ENCODE measurements at places on chromosomes 2 and 18. TPM values are rescaled to one million over a fixed set of nuclear protein-coding genes. Genes with fewer than 3 reads are reported as not detected.

CPLX4 gene
- total RNA-seq: not detected

C2orf81 gene
- total RNA-seq: 7.9 TPM

ACMSD gene
- not detected for total RNA-seq

- no peak overlapping the region for H3K27ac ChIP-seq
- DNase-seq: no peak
- H3K36me3 ChIP-seq: peaks cover 6% of the 10 kb centered on the region
- no peaks in the 10 kb centered on the region for H3K27me3 ChIP-seq
- peaks cover 10% of the 10 kb centered on the region for H3K4me1 ChIP-seq
- no peak overlapping the region for H3K4me3 ChIP-seq
Measured at GRCh38 chr18:79199691-79200374, 130.6 kb downstream of the ATP9B start.

CD207 gene
- not detected for total RNA-seq

DNA sequence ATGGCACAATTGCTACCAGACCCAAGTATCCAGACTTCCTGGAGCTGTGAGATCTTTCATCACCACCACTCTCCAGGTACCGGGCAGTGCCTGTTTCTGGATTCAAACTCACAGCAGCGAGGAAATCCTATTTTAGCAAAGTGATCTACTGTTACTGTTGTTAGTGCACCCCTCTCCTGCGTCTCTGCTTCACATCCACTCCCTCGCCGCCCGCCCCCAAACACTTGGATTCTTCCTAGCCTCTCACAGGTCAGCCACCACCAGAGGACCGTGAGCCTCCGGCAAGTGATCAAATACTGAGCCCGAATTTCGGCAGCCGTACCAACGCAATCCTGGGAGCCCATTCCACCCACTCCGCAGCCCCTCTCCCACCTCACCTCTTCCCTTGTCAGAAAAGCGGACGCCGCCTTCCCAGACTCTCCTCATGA, 519 bp downstream of the METTL4 start:
- H3K4me1 ChIP-seq: peaks cover 31% of the 10 kb centered on the region
- peak overlapping the region; percentile 96 for H3K4me3 ChIP-seq
- H3K36me3 ChIP-seq: peaks cover 3% of the 10 kb centered on the region
- peak overlapping the region; percentile 99 for H3K27ac ChIP-seq

SH3RF3 gene
- total RNA-seq: 0.84 TPM

DNA sequence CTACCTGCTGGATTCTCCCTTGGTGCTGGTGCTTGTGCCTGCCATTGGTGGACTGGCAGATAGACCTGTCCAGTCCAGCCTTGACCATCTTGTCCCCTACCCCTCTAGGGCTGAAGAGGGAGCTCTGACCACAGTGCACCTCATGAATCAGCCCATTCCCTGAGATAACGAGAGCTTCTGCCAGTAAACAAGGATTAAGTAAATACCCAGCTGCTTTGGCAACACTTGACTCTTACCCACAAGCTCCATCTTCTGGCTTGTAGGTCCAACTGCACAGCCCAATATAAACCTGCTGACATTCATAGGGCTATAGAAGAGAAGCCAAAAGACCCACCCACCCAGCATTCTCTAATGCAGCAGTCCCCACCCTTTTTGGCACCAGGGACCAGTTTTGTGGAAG, 186.4 kb downstream of the PIK3C3 start:
- H3K27ac ChIP-seq: no peak overlapping the region
- H3K4me1 ChIP-seq: peaks cover 10% of the 10 kb centered on the region
- DNase-seq: no peak

DNA sequence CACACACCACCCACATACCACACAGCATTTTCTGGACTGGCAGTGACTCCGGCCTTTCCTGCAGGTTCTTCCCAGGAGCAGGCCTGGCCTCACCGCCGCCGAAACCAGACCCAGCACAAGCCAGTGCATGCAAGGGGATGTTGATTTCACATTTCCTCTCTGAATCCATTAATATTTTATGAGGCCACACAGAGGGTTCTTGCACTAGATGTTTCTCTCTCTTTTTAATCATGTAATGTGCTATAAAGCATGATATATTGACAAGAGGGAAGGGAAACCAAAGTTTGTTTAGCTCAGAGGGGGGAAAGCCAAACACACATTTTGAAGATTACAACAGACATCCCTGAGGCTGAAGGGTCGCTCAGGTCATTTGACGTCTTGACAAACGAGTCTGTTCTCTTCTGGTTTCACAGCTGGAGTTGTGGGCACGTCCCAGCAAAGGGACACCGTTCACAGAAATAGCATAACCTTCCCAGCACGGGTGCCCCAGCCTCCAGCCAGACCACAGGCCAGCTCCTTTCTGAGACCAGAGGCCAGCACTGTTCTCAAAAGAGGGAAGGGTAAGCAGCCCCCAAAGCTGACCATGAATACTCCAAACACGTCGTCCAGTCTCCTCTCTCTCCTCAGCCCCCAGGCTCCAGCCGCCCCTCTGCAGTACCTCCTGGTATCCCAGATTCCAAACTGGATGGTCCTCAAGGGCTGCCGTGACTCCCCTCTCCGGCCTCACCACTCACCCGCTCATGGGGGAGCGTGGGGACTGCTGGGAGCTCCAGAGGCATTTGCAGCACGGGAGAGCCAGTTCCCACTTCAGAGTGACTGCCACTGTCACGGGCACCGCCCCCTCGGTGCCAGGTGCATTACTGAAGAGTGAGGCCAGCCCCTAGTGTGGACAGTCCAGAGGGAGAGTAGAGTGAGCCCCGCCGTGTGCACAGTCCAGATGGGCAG, 340.3 kb upstream of the SALL3 start:
- H3K27ac ChIP-seq: peak overlapping the region; percentile 39
- H3K4me1 ChIP-seq: peaks cover 26% of the 10 kb centered on the region
- no peaks in the 10 kb centered on the region for H3K36me3 ChIP-seq
- no peak for DNase-seq
- H3K4me3 ChIP-seq: no peak overlapping the region

NT5DC4 gene
- total RNA-seq: not detected

DNA sequence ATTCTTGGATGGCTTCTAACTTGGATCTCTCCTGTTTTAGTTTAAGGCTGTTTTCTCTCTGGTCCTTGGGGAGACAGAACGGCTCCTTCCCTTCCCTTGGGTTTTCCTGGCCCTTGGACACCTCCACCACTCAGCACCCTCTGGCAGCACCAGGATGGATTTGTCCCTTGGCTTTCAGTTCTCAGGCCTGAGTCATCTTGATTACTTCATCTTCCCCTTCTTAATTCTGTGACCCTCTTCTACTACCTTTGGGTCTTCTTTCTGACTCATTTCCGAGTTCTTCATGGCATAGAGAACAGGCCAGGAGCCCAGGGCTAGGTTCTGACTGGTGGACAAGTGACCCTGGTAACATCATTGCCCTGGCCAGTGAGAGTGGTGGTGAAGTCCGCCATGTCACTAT, 14.9 kb downstream of the IGFBP2 start:
- H3K36me3 ChIP-seq: peaks cover 30% of the 10 kb centered on the region
- no peak overlapping the region for H3K27ac ChIP-seq
- no peak for DNase-seq
- no peaks in the 10 kb centered on the region for H3K27me3 ChIP-seq
- H3K4me1 ChIP-seq: peaks cover 73% of the 10 kb centered on the region

SLC66A2 gene
- total RNA-seq: 28.4 TPM

DNA sequence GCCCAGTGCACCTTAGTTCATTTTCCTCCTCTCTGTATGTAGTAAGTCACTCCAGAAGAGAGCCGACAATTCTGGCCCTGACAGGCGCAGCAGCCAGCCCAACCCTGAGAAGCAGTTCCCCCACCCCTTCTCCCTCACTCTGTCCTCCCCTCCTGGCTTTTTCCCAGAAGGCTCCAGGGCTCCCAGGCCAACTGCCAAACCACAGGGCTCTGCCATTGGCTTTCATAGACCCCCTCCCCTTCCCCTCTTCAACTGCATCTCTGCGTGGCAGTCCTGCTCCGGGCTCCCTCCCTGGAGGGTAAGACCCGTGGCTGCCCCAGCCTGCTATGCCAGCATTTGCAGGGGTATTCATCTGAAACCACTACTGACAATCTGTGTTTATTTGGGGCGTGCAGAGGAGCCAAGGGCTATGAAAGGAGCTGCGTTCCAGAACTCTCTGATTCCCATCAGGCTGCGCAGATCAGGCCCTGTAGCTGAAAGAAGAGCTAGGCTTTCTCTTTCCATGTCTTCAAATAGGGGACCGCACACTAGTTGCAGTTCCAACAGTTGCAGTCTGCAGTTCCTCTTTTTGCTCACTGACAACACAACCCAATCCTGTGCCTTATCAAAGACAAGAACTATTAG, 388.6 kb upstream of the TNP1 start:
- DNase-seq: no peak
- no peak overlapping the region for H3K27ac ChIP-seq
- H3K4me1 ChIP-seq: peaks cover 6% of the 10 kb centered on the region
- no peak overlapping the region for H3K4me3 ChIP-seq
- no peaks in the 10 kb centered on the region for H3K27me3 ChIP-seq

ADCYAP1 gene
- 0.57 TPM for total RNA-seq

DNA sequence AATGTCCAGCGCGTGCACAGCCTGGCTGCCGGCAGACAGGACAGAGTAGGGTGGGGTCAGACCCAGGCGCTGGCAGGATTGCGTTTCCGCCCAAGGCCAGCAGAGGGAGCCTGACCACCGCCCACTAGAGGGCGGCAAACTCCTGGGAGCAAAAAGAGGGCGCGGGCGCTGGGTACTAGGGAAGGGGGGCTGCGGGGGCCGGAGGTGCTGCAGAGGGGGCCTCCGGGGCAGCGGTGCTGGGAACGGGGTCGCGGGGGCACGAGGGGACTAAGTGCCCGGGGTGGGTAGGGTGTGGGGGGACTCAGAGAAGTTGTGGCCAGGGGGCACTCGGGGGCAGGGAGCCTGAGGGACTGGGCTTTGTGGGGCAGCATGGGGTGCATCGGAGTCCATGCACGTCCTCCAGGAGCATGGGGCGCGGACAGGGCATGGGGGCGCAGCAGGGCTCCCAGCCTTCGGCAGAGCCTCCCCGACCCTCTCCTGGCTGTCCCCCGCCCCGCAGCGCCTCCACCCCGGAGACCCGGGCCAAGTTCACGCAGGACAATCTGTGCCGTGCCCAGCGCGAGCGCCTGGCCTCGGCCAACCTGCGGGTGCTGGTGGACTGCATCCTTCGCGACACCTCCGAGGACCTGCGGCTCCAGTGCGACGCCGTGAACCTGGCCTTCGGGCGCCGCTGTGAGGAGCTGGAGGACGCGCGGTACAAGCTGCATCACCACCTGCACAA, 3.2 kb downstream of the TEKT4 start:
- H3K27ac ChIP-seq: no peak overlapping the region
- no peaks in the 10 kb centered on the region for H3K4me1 ChIP-seq
- no peak overlapping the region for H3K4me3 ChIP-seq
- no peaks in the 10 kb centered on the region for H3K36me3 ChIP-seq
- DNase-seq: peak; percentile 71

GRCh38 chr18:37253394-37254235, 312.0 kb downstream of the CELF4 start:
- H3K4me1 ChIP-seq: peaks cover 5% of the 10 kb centered on the region
- H3K27me3 ChIP-seq: peaks cover 64% of the 10 kb centered on the region
- peak; percentile 43 for DNase-seq

MATN3 gene
- 1.3 TPM for total RNA-seq

RIT2 gene
- not detected for total RNA-seq

- no peak overlapping the region for H3K4me3 ChIP-seq
- DNase-seq: no peak
- H3K27ac ChIP-seq: no peak overlapping the region
Measured at GRCh38 chr2:118430510-118431164, 342.4 kb downstream of the INSIG2 start.

DNA sequence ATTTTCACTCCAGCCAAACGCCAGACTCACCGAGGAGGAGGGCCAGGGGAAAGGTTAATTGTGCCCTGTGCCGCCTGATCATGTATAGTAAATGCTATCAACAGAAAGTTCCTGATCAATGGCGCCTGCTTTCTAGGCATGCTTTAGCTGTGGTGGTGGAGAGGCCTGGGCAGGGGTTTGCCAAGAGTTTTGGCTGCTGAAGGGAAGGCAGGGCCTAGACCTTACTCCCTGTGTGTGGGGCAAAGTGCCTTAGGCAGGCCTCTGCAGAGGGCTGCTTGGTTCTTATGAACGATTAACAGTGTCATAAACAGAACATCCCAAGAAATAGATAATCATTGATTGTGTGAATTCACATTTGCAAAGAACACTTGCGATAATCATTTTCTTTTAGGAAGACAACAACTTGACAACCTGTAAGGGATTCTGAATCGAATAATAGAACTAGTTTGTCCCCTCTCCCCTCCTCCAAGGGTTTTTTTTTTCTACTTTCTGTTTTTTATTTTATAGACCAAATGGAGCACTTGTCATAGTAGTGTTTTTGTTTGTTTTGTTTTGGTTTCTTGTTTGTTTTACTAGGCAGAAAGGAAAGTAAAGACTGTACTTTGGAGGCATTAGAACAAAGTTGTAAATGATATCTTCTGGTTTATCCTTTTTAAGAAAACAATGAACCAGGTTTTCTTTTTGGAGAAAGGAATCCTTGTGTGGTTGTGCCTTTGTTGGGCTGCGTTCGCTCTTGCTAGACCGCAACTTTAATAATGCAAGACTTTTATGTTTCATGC, 6.5 kb downstream of the TSHZ1 start:
- H3K4me3 ChIP-seq: no peak overlapping the region
- no peak overlapping the region for H3K27ac ChIP-seq
- H3K36me3 ChIP-seq: no peaks in the 10 kb centered on the region
- H3K27me3 ChIP-seq: peaks cover 13% of the 10 kb centered on the region
- no peak for DNase-seq

VAMP5 gene
- total RNA-seq: 0.50 TPM

GRCh38 chr18:22182884-22183697, 13.7 kb downstream of the GATA6 start:
- no peaks in the 10 kb centered on the region for H3K4me1 ChIP-seq
- H3K4me3 ChIP-seq: no peak overlapping the region
- peaks cover 72% of the 10 kb centered on the region for H3K27me3 ChIP-seq
- no peak overlapping the region for H3K27ac ChIP-seq
- no peaks in the 10 kb centered on the region for H3K36me3 ChIP-seq

CPO gene
- total RNA-seq: 0.47 TPM

PLGLB1 gene
- total RNA-seq: 4.6 TPM

DNA sequence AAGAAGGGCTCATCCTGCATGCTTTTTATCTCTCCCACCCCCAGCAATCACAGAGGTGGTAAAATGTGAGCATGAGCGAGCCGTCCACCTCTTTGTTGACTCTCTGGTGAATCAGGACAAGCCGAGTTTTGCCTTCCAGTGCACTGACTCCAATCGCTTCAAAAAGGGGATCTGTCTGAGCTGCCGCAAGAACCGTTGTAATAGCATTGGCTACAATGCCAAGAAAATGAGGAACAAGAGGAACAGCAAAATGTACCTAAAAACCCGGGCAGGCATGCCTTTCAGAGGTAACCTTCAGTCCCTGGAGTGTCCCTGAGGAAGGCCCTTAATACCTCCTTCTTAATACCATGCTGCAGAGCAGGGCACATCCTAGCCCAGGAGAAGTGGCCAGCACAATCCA, 19.5 kb downstream of the LIPG start:
- H3K4me1 ChIP-seq: peaks cover 12% of the 10 kb centered on the region

HOXD4 gene
- total RNA-seq: 1.3 TPM

- peaks cover 27% of the 10 kb centered on the region for H3K4me1 ChIP-seq
- H3K27me3 ChIP-seq: no peaks in the 10 kb centered on the region
- no peak for DNase-seq
- H3K27ac ChIP-seq: no peak overlapping the region
- H3K4me3 ChIP-seq: no peak overlapping the region
Measured at GRCh38 chr2:236873636-236874035, 212.1 kb upstream of the COPS8 start.

SPEG gene
- 13.4 TPM for total RNA-seq

KYNU gene
- total RNA-seq: 0.26 TPM

Measured in neural crest cell (in vitro differentiated cells).